ENCODE measurements at places on chromosomes 11 and 22. TPM values are rescaled to one million over a fixed set of nuclear protein-coding genes. Genes with fewer than 3 reads are reported as not detected.

Gene PTGDR2
- total RNA-seq = 2.3 TPM

Gene TTC38
- 25.4 TPM for total RNA-seq

Gene SCGB1D1
- not detected for total RNA-seq

Gene DMC1
- 1.0 TPM for total RNA-seq

Gene BDNF
- 3.1 TPM for total RNA-seq

Gene RASGRP2
- total RNA-seq = 21.1 TPM

Gene GUCY1A2
- total RNA-seq = 10.2 TPM

Gene TEX54
- not detected for total RNA-seq

Gene KREMEN1
- 102 TPM for total RNA-seq

Gene CABP4
- 1.4 TPM for total RNA-seq

Gene OR5B2
- not detected for total RNA-seq

Gene SPTY2D1
- 8.7 TPM for total RNA-seq

Gene PNPLA5
- not detected for total RNA-seq

Gene RTN4RL2
- 1.3 TPM for total RNA-seq

Gene XNDC1N
- total RNA-seq = 2.5 TPM

Gene IFITM10
- total RNA-seq = 0.58 TPM

Gene MUC6
- total RNA-seq = not detected

Gene OR51B5
- total RNA-seq = not detected

Gene NXPE2
- 0.22 TPM for total RNA-seq

Gene OR5A1
- not detected for total RNA-seq

Gene CHADL
- 10.3 TPM for total RNA-seq

Gene SLC22A9
- not detected for total RNA-seq

Gene MS4A3
- total RNA-seq = not detected

Gene RFPL2
- total RNA-seq = 0.08 TPM

Gene CPT1B
- total RNA-seq = 394 TPM

Gene CDKN1C
- 33.0 TPM for total RNA-seq

Gene AIFM3
- 0.47 TPM for total RNA-seq

Gene MICALL1
- total RNA-seq = 14.8 TPM

Gene ALDH3B2
- not detected for total RNA-seq

Gene EFCAB6
- total RNA-seq = 1.8 TPM

Gene CASP5
- total RNA-seq = not detected

Gene GTPBP1
- 28.9 TPM for total RNA-seq

Gene FOLR2
- total RNA-seq = 20.9 TPM

Gene KRTAP5-8
- not detected for total RNA-seq

Gene CTTN
- 144 TPM for total RNA-seq

Gene CATSPERZ
- not detected for total RNA-seq

Gene KCTD14
- 0.16 TPM for total RNA-seq

Gene OR8D4
- not detected for total RNA-seq

Gene AGBL2
- total RNA-seq = 0.38 TPM

Gene CTSW
- total RNA-seq = 0.49 TPM

Gene ADAMTS15
- 22.9 TPM for total RNA-seq

Gene GLYATL1
- total RNA-seq = not detected
